ENCODE measurements at places on chromosomes 12 and 14.

- peak; percentile 60 for DNase-seq
Observed at GRCh38 chr12:7907009-7907408, 29.0 kb downstream of the SLC2A3 start.

DNA sequence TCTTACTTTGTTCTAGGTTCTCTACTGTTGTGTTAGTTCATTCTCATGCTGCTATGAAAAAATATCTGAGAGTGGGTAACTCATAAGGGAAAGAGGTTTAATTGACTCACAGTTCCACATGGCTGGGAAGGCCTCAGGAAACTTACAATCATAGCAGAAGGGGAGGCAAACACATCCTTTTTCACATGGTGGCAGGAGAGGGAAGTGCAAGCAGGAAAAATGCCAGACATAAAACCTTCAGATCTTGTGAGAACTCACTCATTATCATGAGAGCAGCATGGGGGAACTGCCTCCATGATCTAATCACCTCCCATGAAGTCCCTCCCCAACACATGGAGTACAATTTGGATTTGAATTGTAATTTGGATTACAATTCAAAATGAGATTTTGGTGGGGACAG is 69.6 kb downstream of the MGST1 start:
- DNase-seq: no peak

GRCh38 chr14:95045836-95046430 is 111.4 kb downstream of the DICER1 start:
- DNase-seq: no peak

DNA sequence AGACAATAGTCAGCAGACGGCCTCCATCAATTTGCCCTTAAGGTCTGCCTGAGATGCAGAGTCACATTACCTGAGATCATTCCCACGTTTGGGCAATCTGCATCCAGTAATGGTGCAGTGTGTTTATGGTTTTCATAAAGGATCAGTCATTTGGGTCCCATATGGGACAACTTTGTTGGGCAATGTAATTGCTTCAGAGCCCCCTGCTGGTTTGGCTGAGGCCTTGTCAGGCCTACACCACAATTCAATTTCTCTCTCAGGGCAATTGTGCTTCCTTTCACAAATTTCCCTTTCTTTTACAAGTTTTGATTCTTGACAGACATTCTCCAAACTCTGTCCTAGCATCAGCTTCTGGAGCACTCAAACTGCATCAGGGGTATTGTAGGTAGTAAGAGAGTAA is 191.2 kb upstream of the SSTR1 start:
- peak; percentile 13 for DNase-seq

DNA sequence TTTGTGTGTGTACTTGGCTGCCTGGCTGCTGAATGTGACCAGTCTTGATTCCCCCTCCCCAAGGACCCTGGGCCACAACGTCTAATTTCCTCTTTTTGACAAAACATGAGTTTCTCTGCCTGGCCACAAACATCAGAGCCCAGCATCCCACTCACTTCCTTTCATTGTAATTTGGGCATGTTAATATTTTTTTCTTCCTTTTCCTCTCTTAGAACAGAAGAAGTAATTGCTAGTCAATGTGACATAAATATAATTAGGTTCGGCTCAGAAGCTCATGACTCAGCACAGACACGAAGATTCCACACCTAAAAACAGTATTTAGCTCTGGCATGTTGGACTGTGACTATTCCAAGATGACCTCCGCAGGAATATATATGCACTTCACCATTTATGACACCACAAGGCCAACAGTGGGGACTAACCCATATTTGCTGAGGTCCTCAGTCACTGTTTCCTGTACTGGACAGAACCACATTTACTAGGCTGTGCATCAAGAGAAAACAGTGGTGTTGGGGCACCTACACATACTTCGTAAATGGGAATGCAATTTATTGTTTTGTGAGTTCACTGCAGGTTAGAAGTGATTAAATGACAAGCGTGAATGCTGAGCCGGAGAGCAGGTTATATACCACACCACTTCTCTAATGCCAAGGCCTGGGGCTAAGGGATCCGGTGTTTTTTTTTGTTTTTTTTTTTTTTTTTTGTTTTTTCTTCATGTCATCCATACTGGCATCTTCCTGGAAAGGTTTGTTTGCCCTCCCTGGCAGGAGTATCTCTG is 4.2 kb downstream of the GSG1 start:
- peak; percentile 96 for DNase-seq

Measured in NB4 (cell line).